ENCODE measurements at places on chromosomes 7 and 10.

DNA sequence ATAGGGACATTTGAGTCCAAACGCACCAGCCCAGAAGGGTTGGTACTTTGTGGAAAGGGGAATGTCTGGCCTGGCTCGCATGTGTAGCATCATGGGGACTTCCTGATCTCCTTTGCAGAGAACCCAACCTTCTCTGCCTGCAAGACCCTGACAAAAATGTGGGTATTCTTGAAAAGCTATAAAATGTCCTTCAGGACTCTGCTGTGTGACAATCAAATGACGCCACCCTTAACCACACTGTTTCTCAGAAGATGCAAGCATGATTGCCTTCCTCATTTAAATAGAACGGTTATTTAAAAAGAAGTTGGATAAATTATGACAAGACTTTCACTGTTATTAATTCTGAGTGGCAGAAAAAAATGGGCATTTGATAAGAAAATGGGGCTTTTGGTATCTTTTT lies 15.1 kb upstream of the GPR15LG start:
- DNase-seq: no peak

- no peak for DNase-seq
These were observed 75.1 kb downstream of the LYZL2 start for GRCh38 chr10:30554440-30554825.

- peak; percentile 33 for DNase-seq
These were observed 135.7 kb downstream of the MAGI2 start for GRCh38 chr7:79317728-79318127.

- no peak for DNase-seq
These were observed 46.2 kb downstream of the ZNF277 start for GRCh38 chr7:112252691-112253090.

DNA sequence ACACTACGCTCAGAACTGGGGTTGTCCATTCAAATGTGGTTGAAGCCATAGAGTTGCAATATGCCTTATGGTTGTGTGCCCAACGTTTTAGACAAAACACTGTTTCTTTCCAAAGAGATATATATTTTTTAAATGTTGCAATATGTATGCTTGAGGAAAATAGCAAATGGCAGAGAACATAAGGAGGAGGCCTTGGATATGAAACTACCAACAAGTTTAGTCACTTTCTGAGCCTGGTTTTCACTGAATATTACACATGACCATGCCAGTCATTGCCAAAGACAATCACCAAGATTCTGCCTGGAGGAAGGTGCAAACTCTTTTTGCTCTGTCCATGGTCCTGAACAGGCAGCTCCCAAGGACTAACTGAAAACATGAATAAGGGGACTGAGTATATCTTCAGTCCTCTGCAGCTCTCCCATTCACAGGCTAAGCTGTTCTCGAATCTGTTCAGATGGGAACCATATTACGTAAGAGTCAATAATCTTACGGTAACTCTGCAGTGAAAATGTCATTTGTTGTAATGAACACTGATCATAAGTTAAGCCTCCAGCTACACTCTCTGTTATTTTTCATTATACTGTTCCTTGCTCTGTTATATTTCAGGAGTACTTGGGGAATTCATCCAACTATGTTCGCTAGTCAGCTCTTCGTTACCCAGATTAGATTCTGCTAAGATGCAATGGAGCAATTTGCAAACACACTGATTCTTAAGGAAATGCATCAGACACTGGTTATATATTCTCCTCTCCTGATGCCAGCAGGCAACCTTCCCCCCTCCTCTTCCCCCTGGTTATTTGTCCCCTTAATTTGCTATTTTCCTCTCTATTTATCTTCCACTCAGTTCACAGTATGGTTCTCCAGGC lies 90.7 kb upstream of the C1QL3 start:
- DNase-seq: peak; percentile 2

DNA sequence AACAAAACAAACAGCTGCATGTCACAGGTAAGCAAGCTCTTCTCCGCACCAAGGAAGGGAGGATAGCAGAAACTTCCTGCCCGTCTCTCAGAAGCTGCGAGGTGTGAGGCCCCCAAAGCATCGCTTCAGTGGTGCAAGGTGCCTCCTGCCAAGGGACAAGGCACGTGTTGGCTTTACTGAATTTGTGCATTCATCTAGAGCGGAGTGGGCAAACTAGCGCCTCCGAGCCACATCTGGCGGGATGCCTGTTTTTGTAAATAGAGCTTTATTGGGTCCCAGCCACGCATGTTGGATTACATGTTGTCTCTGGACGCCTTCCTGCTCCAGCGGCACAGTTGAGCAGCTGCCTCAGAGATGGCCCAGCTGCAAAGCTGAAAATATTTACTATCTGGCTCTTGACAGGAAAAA lies 27.7 kb downstream of the PHYH start:
- DNase-seq: no peak

DNA sequence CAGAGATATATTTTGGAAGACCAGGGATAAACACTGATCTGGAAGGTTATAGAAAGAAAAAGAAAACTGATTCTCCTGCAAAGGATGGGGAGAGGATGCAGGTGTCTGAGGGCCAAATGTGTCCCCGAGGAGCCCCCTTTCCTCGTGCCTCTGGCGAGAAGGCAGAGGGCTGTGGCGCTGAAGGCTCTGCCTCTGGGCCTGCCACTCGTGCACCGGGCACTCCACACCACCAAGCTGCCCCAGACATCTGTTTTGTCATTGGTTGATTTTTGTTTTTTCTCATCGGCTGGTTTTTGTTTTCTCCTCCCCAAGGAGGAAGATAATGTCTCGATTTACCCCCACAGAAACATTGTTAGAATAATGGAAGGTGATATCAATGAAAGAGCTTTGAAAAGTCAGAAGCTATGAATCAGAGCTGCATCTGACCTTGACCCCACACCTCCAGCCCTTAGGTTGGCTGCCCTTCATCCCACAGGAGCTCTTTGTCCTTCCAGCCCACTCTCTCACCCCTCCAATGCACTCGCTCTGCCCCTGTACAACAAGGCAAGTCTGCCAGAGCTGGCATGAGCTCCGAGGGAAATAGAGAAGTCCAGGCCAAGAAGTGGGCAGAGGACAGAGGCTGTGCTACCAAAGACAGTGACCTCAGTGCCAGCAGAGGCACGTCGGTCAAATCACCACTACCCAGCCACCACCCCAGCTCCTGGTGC lies 124.8 kb downstream of the TCERG1L start:
- DNase-seq: no peak

DNA sequence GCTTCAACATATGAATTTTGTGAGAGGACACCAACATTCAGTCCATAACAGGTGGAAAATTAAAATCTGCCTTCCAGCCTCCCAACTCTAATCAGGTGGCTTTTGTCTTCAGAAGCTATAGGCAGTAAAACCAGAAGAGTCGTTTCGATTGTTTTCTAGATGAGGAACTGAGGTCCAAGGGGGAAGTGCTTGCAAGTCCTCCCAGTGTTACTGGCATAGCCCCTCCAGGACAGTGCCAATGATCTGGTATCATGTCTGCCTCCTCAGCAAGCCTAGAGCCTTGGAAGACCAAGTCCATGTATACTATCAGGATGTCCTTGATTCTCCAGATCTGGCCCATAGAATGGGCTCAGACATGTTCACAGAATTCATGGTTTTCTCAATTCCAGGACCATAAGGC lies 16.9 kb downstream of the CYP26A1 start:
- no peak for DNase-seq

GRCh38 chr10:59869594-59869940 lies 36.8 kb downstream of the CCDC6 start:
- no peak for DNase-seq

GRCh38 chr7:39539816-39540215 lies 26.4 kb upstream of the YAE1 start:
- no peak for DNase-seq
